ENCODE measurements at places on chromosomes 6 and 20. TPM values are rescaled to one million over a fixed set of nuclear protein-coding genes. Genes with fewer than 3 reads are reported as not detected.

TFAP2C gene
- total RNA-seq, result 95.6 TPM

- peak; percentile 84 for DNase-seq
These were observed 14.5 kb upstream of the TMEM170B start for GRCh38 chr6:11522812-11523605.

DNA sequence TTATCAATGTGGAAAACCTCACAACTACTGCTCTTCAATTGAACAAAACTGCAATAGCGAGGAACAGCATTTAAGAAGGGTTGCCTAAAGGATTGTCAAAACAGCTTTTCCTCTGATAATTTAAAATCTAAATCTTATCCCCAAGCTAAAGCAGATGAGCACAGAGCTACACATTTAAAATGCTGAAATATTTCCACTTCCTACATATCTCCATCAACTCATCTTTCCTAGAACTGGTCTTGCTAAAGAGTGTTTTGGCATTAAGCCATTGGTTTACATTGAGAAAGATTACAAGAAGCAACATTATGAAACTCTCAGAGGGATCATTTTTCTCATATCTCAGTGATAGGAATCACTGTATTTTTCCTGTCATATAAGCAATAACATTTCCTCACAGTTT lies 3.6 kb downstream of the OR10C1 start:
- no peak for DNase-seq

- no peak for DNase-seq
These were observed 205.6 kb downstream of the FRK start for GRCh38 chr6:115854866-115855665.

DNA sequence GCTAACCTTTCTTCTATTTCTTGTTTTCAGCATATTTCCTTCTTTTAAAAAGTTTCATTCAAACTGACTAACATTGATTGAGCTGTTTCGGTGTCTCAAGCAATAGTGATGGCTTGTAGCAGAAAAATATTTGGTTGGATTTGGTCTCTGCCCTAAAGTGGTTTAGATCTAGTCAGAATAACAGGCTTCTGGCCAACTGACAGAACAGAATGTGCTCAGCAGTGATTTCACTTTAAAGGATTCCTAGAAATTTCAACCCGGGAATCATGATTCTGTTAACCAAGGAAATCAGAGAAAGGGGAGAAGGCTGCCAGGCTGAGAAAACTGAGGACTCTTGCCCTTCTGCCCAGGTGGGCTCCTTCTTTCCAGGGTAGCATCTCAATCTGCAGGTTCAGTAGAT lies 16.6 kb upstream of the GSTA1 start:
- DNase-seq, result no peak

GRCh38 chr6:56040223-56040622 lies 164.8 kb upstream of the BMP5 start:
- no peak for DNase-seq

RIN2 gene
- total RNA-seq, result 86.1 TPM

All from lower leg skin (tissue), 4 donors.